ENCODE measurements at places on chromosomes 2 and 18.

- peaks cover 63% of the 10 kb centered on the region for H3K36me3 ChIP-seq
- H3K4me3 ChIP-seq: peak overlapping the region; percentile 55
These were observed 61.3 kb upstream of the PGAP1 start for GRCh38 chr2:196987649-196988364.

DNA sequence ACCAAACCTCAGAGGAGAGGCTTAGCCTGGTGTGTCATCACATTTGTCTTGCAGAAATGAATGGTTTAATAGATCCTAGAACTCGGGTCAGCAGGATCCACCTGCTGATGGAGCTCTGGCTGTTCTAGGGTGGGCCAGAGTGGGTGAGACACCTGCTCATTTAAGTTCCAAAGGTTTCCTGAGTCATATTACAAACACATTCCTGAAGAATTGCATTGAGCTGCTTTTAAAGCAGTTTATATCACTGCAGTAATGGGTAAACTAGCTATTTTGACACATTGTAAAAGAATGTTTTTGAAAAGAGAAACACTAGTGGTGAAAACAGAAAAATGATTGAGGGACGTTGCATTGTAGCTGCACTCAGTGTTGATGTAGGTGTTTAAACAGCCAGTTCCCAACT lies 175.3 kb upstream of the TCF4 start:
- no peak overlapping the region for H3K27ac ChIP-seq
- no peaks in the 10 kb centered on the region for H3K4me1 ChIP-seq
- no peak overlapping the region for H3K4me3 ChIP-seq
- no peaks in the 10 kb centered on the region for H3K27me3 ChIP-seq

- no peaks in the 10 kb centered on the region for H3K27me3 ChIP-seq
- peaks cover 29% of the 10 kb centered on the region for H3K36me3 ChIP-seq
- peak overlapping the region; percentile 72 for H3K4me3 ChIP-seq
- H3K4me1 ChIP-seq: peaks cover 46% of the 10 kb centered on the region
These were observed 65.8 kb downstream of the RBMS1 start for GRCh38 chr2:160427629-160428404.

DNA sequence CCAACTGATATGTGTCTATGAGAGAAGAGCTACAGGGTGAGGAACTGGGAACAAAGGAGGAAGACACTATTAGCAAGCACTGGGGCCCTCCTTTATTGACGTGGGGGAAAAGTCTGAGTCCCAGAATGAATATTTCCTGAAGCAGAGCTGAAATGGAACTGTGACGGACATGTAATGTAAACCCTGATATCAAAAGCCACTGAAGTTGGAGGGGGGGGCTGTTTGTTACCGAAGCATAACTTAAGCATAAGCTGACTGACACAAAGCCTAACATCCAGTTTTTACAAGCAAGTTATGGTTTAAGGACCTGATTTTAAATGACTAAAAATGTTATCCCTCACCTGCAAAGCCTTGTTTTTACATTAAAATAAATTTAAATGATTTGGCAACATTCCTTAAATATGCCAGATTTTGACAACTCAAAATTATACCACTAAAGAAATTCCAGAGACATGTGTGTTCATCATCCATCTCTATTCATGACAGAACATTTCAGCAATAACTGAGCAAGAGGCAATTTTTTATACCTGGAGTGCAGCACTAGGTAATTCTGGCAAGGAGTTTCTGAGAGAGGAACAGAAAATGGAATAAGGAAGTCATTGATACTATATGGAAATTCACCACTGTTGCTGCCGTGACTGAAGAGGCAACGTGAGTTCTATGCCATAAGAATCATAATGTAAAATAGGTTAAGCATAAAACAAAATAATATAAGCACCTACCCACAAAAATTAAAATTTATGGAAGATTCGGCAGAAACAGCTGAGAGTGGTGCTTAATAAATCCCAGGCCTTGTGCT lies 186.0 kb downstream of the AFF3 start:
- DNase-seq: no peak
- no peaks in the 10 kb centered on the region for H3K36me3 ChIP-seq
- no peaks in the 10 kb centered on the region for H3K27me3 ChIP-seq
- H3K4me3 ChIP-seq: no peak overlapping the region

DNA sequence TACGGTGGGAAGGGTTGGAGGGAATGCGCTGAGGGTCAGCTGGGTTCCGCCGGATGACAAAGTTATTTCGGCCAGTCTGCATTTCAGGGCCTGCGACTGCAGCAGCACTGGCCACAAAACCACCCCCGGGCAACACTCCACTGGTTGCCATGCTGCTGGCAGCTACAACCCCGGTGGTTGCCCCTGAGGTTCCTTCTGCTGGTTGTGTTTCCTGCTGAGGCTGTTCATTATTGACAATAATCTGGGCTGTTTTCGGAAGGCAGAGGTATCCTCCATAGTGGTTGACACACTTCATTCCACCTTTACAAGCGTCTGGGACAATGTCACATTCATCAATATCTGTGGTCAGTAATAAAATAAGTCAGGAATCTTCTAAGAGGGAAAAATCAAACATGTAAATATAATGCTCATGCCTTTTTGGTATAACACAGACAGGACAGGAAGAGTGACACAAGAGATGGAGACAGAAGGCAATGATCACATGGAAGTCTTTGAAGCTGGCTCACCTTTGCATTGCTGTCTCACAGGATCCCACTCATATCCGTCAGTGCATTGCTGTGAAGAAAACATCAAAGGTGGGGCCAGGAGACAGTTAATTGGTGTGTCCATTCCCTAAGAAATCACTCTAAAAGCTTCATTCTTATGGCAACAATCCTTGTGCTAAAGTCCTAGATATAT lies 5.7 kb downstream of the EFEMP1 start:
- no peaks in the 10 kb centered on the region for H3K36me3 ChIP-seq
- no peak for DNase-seq
- H3K27me3 ChIP-seq: peaks cover 20% of the 10 kb centered on the region
- H3K27ac ChIP-seq: no peak overlapping the region

- DNase-seq: no peak
- H3K27me3 ChIP-seq: no peaks in the 10 kb centered on the region
- H3K36me3 ChIP-seq: no peaks in the 10 kb centered on the region
These were observed 244.3 kb downstream of the GLI2 start for GRCh38 chr2:120979921-120980320.

GRCh38 chr2:84879584-84880394 lies 1.1 kb downstream of the TRABD2A start:
- H3K27ac ChIP-seq: peak overlapping the region; percentile 96
- H3K4me1 ChIP-seq: peaks cover 68% of the 10 kb centered on the region
- peak; percentile 80 for DNase-seq
- peaks cover 20% of the 10 kb centered on the region for H3K36me3 ChIP-seq

DNA sequence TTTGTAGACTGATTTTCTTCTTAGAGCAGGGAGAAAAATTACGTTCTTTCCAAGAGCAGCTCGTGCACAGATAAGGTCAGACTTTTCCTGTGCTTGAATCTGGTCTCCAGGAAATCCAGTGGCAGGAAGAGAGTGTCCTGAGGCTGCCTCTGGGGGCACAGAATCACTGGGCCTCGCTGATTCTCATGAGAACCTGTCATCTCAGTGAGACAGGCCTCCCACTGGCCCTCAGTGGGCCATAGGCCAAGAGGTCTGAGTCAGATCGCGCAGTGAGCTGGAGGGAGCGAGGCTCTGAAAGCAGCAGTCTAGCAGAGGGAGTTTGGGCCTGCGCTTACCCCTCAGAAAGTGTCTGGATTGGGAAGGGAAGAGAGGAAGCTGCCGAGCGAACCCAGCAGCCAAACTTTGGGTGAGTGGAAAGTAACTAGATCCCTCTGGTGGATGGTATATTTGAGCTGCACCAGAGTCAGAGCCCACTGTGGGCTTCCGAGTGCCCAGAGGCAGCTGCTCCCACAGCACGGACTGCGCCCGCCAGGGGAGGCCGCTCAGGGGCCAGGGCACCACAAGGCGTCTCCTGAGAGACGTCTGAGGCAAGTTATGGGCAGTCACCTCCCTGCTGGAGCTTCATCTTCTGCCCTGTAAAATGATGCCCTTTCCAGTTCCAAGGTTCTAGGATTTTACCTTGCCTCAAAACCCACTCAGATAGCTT lies 8.2 kb downstream of the GDF7 start:
- no peaks in the 10 kb centered on the region for H3K36me3 ChIP-seq
- no peak overlapping the region for H3K4me3 ChIP-seq
- H3K27ac ChIP-seq: no peak overlapping the region
- no peak for DNase-seq
- H3K27me3 ChIP-seq: peaks cover 13% of the 10 kb centered on the region

GRCh38 chr2:118123561-118124232 lies 35.4 kb downstream of the INSIG2 start:
- peaks cover 5% of the 10 kb centered on the region for H3K27me3 ChIP-seq
- H3K27ac ChIP-seq: no peak overlapping the region
- no peaks in the 10 kb centered on the region for H3K36me3 ChIP-seq
- DNase-seq: no peak

DNA sequence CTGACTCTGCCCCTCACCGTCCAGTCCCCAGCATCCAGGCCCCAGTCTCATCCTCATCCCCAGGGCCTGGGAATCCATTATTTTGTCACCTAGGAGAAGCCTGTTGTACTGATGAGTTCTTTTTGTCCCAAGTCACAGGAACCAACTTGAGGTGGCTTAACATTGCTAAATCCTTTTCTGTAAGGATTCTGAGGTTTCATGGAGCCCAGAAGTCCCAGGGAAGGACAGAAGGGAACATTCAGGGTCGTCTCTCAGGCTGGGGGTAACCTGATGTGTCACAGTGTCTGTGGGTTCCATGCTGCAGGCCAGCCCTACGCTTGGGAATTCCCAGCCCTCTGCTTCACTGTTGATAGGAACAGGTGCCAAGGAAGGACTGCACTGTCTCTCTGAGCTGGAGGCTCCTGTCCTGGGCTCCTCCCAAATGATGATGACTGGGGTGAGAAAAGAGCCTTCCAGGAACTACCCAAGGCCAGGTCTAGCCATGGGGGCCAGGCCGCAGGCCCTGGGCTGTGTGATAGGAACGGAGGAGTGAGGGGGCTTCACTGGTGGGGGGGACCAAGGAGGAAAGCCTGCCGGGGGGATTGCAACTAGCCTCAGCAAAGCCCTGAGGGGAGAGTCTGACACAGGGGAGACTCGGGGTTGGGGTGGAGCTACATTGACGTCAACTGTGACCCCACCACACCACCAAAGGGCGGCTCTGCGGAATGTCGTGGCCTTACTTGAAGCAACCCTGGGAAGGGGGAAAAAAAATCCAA lies 145.7 kb downstream of the SMAD7 start:
- H3K4me1 ChIP-seq: peaks cover 74% of the 10 kb centered on the region
- H3K4me3 ChIP-seq: no peak overlapping the region
- peaks cover 2% of the 10 kb centered on the region for H3K27me3 ChIP-seq
- peaks cover 5% of the 10 kb centered on the region for H3K36me3 ChIP-seq
- peak overlapping the region; percentile 77 for H3K27ac ChIP-seq
- DNase-seq: no peak

DNA sequence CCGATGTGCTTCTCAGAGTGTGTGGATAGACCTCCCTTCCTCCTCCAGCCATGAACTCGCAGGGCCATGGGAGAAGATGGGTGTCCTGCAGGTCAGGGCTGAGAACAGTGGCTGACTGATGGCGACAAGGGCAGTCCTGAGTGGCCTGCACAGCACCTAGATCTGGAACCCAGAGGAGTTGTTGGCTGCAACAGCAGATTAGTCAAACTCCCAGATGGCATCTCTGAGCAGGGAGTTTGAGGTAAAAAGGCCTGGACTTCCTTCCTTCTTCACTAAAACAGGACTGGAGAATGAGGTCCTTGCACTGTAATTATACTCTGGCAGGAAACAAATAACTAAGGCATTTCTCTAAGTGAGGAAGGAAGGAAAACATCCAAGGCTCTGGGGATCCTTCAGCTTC lies 160.8 kb downstream of the MYCN start:
- no peaks in the 10 kb centered on the region for H3K27me3 ChIP-seq
- H3K36me3 ChIP-seq: no peaks in the 10 kb centered on the region
- no peak overlapping the region for H3K27ac ChIP-seq
- no peak overlapping the region for H3K4me3 ChIP-seq
- DNase-seq: no peak

GRCh38 chr18:52045946-52046675 lies 293.9 kb upstream of the DCC start:
- DNase-seq: no peak
- H3K36me3 ChIP-seq: no peaks in the 10 kb centered on the region
- no peaks in the 10 kb centered on the region for H3K27me3 ChIP-seq
- no peak overlapping the region for H3K4me3 ChIP-seq
- no peak overlapping the region for H3K27ac ChIP-seq
- no peaks in the 10 kb centered on the region for H3K4me1 ChIP-seq

GRCh38 chr2:182229297-182229696 lies 197.5 kb downstream of the PDE1A start:
- DNase-seq: no peak
- H3K27me3 ChIP-seq: peaks cover 2% of the 10 kb centered on the region
- H3K4me3 ChIP-seq: no peak overlapping the region
- no peak overlapping the region for H3K27ac ChIP-seq
- no peaks in the 10 kb centered on the region for H3K4me1 ChIP-seq

GRCh38 chr18:10453806-10454680 lies at the start of gene APCDD1:
Gene APCDD1 (plus strand): TSS chr18:10454635. CDS start chr18:10454982, 347 bp downstream.
- peaks cover 59% of the 10 kb centered on the region for H3K27me3 ChIP-seq
- peak within 1 kb of the TSS; percentile 47 for H3K4me3 ChIP-seq
- peaks cover 2% of the 10 kb centered on the region for H3K36me3 ChIP-seq
- no peak within 1 kb of the TSS for H3K27ac ChIP-seq
- H3K4me1 ChIP-seq: peaks cover 4% of the 10 kb centered on the region

DNA sequence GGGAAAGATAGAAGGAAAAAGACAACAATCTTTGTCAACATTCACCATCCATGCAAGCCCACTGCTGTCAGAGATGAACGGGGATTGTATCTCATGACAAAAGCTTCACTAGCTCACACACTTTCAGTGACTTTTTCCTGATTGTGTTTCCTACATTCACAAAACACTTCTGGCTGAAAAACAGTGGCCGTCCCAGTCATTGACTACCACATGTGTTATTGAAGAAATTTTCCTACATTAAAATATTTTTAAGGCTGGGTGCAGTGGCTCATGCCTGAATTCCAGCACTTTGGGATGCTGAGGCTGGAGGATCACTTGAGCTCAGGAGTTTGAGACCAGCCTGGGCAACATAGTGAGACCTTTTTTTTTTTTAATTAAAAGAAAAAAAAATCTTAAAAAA lies 90.9 kb downstream of the MOGAT1 start:
- DNase-seq: no peak
- H3K4me3 ChIP-seq: no peak overlapping the region

GRCh38 chr18:77608807-77609206 lies 359.2 kb downstream of the GALR1 start:
- peak; percentile 27 for DNase-seq
- H3K4me1 ChIP-seq: no peaks in the 10 kb centered on the region
- H3K27me3 ChIP-seq: no peaks in the 10 kb centered on the region
- H3K27ac ChIP-seq: no peak overlapping the region

GRCh38 chr2:144430722-144431391 lies 89.1 kb downstream of the ZEB2 start:
- no peak for DNase-seq
- H3K27me3 ChIP-seq: no peaks in the 10 kb centered on the region
- no peaks in the 10 kb centered on the region for H3K4me1 ChIP-seq
- no peak overlapping the region for H3K4me3 ChIP-seq
- no peak overlapping the region for H3K27ac ChIP-seq

- no peaks in the 10 kb centered on the region for H3K4me1 ChIP-seq
- no peak overlapping the region for H3K4me3 ChIP-seq
- no peak for DNase-seq
- peaks cover 53% of the 10 kb centered on the region for H3K27me3 ChIP-seq
These were observed 5.8 kb upstream of the ANTXR1 start for GRCh38 chr2:69007169-69007568.

- no peaks in the 10 kb centered on the region for H3K4me1 ChIP-seq
- no peaks in the 10 kb centered on the region for H3K36me3 ChIP-seq
- no peak overlapping the region for H3K4me3 ChIP-seq
- H3K27ac ChIP-seq: no peak overlapping the region
These were observed 35.7 kb upstream of the POU3F3 start for GRCh38 chr2:104818264-104818663.
